AML-193 (cell line): ENCODE measurements at places on chromosomes 7 and 10.
A peak's percentile ranks its signal among the peaks of the same experiment; 100 is the strongest.

- no peak for DNase-seq
Measured at GRCh38 chr10:121131014-121131413, 279.9 kb downstream of the WDR11 start.

- DNase-seq, result peak; percentile 88
Measured at GRCh38 chr10:24706479-24707118, 17.1 kb downstream of the ARHGAP21 start.

DNA sequence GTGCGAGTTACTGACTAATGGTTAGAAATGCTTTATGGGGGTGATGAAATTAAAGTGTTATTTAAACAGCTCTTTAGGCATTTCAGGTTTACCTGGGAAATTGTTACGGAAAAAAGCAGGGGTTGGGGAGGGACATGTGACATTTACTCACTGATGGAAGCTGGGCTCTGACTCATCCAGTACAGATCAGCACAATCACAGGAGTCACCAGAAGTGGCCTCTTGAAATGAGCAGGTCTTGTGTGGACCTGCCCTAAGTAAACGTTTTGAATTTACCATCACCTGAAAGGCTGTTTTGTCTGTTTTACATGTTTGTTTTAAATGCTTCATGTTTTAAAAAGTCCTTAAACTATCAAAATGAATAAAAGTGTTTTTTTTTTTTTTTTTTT is 2.3 kb downstream of the GLRX3 start:
- no peak for DNase-seq

DNA sequence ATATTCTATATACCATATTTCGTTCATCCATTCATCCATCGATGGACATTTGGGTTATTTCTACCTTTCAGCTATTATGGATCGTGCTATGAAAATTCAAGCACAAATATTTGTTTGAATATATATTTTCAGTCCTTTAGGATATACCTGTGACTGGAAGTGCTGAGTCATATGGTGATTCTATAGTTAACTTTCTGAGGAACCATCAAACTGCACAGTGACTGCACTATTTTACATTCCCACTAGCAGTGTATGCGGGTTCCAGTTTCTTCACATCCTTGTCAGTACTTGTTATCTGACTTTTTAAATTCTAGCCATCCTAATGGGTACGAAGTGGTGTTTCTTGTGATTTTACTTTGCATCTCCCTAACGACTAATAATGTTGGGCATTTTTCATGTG is 104.0 kb downstream of the MAPK8 start:
- no peak for DNase-seq

DNA sequence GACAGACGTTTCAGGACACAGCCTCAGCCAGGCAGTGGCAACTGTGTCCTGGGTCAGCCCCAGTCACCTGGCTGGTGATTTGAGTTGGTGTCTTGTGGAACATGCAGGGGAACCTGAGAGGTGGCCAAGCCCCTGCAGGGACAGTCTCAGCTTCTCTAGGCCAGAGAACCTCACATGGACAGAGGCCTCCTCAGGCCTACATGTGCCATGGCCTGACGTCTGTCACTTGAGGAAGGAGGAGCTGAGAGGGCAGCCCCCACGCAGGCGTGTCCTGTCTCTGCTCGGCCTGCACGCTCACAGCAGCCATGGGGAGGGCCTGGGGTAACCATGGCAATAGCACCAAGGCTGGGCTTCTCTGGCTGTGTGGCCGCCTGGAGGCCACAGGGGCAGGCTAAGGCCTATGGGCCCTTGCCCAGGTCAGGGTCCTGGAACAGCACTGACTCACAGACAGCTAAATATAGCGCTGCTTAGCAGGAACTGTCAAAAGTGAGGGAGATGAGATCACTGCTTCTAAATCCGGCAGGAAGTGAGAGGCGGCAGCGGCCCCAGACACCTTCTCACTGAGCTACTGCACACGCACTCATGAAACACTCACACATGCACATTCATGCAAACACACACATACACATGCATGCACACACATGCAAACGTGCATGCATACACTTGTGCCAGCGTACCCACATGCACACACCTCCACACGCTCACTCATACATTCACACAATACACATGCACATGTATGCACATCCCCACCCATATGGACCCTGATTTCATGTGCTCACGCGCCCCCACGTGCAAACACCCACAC is 57.0 kb downstream of the YKT6 start:
- no peak for DNase-seq
